Breast epithelium (tissue), 4 donors: ENCODE measurements at places on chromosomes 7 and 10. TPM values are rescaled to one million over a fixed set of nuclear protein-coding genes. Genes with fewer than 3 reads are reported as not detected.

The GIMAP1 gene
- 3.5 TPM for total RNA-seq

The PALD1 gene
- total RNA-seq, result 5.9 TPM

- no peaks in the 10 kb centered on the region for H3K4me1 ChIP-seq
- peak overlapping the region; percentile 10 for H3K27ac ChIP-seq
- peak; percentile 71 for DNase-seq
- no peaks in the 10 kb centered on the region for H3K27me3 ChIP-seq
- H3K4me3 ChIP-seq, result no peak overlapping the region
Measured at GRCh38 chr7:143320620-143321019, 4.7 kb downstream of the CLCN1 start.

GRCh38 chr10:119308089-119308488 is 100.7 kb downstream of the GRK5 start:
- no peaks in the 10 kb centered on the region for H3K4me1 ChIP-seq
- no peaks in the 10 kb centered on the region for H3K27me3 ChIP-seq
- no peak for DNase-seq

DNA sequence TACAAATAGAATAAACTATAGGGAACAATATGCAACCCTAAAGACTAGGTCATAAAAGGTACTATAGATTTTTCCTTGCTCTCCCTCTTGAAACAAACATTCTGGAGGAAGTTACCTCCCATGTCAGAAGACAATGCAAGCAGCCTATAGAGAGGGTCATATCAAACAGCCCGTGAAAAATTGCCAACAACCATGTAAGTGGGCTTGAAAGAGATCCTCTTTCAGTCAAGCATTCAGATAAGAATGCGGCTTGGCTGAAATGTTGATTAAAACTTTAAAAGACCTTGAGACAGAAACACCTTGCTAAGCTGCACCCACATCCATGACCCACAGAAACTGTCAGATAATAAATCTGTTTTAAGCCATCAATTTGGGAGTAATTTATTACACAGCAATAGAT is 526.6 kb upstream of the GHITM start:
- no peak for DNase-seq
- no peak overlapping the region for H3K4me3 ChIP-seq
- no peak overlapping the region for H3K27ac ChIP-seq
- no peaks in the 10 kb centered on the region for H3K36me3 ChIP-seq

GRCh38 chr7:71842381-71842780 is 569.8 kb downstream of the CALN1 start:
- no peaks in the 10 kb centered on the region for H3K27me3 ChIP-seq
- no peak overlapping the region for H3K27ac ChIP-seq
- no peak overlapping the region for H3K4me3 ChIP-seq
- no peaks in the 10 kb centered on the region for H3K36me3 ChIP-seq
- no peak for DNase-seq

- H3K27ac ChIP-seq, result no peak overlapping the region
- no peaks in the 10 kb centered on the region for H3K4me1 ChIP-seq
- H3K4me3 ChIP-seq, result no peak overlapping the region
- no peak for DNase-seq
- no peaks in the 10 kb centered on the region for H3K36me3 ChIP-seq
- H3K27me3 ChIP-seq, result no peaks in the 10 kb centered on the region
Measured at GRCh38 chr7:46079421-46079820, 158.3 kb upstream of the IGFBP3 start.

The NPSR1 gene
- total RNA-seq, result not detected

DNA sequence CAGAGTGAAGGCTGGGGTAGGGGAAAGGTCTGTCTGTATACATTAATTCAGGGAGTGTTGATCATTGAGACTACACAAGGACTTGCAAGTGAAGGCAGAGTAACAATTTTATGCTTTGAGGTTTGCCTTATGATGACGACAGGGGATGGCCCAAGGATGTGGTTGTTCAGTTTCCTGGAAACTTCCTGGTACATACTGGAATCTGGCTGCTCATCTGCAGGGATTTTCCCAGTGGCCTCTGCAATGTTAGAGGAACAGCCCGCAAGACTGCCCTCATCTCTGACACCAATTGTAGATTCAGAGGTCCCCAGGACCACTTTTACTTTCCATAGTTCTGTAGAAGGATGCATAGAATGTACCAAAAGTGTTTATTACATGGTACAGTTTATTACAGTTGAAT is 189.6 kb downstream of the TMEM178B start:
- no peak for DNase-seq
- H3K36me3 ChIP-seq, result no peaks in the 10 kb centered on the region
- no peak overlapping the region for H3K4me3 ChIP-seq
